ENCODE measurements at places on chromosomes 13 and 19. TPM values are rescaled to one million over a fixed set of nuclear protein-coding genes. Genes with fewer than 3 reads are reported as not detected.

The CRB3 gene
- total RNA-seq = not detected

The IZUMO2 gene
- total RNA-seq = not detected

The LIM2 gene
- total RNA-seq = not detected

The NLRP7 gene
- not detected for total RNA-seq

The DPF1 gene
- total RNA-seq = 1.3 TPM

The PAN3 gene
- 16.0 TPM for total RNA-seq

The LYPD5 gene
- 0.56 TPM for total RNA-seq

The ZNF653 gene
- total RNA-seq = 5.2 TPM

The MAST3 gene
- total RNA-seq = 0.90 TPM

The KLHL1 gene
- total RNA-seq = not detected

The SIX5 gene
- 6.3 TPM for total RNA-seq

The SLC25A23 gene
- 14.5 TPM for total RNA-seq

The RGS9BP gene
- total RNA-seq = 0.18 TPM

The HDGFL2 gene
- 67.5 TPM for total RNA-seq

The HPN gene
- total RNA-seq = not detected

The WDR88 gene
- not detected for total RNA-seq

The PSG3 gene
- total RNA-seq = not detected

The PRTN3 gene
- not detected for total RNA-seq

The FCER2 gene
- not detected for total RNA-seq

The UFM1 gene
- 46.9 TPM for total RNA-seq

The CYP4F3 gene
- total RNA-seq = not detected

The ZNF112 gene
- total RNA-seq = 6.1 TPM

The ZNF556 gene
- total RNA-seq = not detected

The ANGPTL8 gene
- not detected for total RNA-seq

The GDF15 gene
- 103 TPM for total RNA-seq

The IRGC gene
- total RNA-seq = not detected

The PABPC3 gene
- 0.09 TPM for total RNA-seq

The FXYD3 gene
- total RNA-seq = not detected

The HCST gene
- 0.47 TPM for total RNA-seq

The STX10 gene
- total RNA-seq = 76.5 TPM

The PROZ gene
- not detected for total RNA-seq

The DACT3 gene
- 0.19 TPM for total RNA-seq

The CEACAM3 gene
- not detected for total RNA-seq

The CERS1 gene
- total RNA-seq = 4.5 TPM
